ENCODE measurements at places on chromosomes 1 and 21. TPM values are rescaled to one million over a fixed set of nuclear protein-coding genes. Genes with fewer than 3 reads are reported as not detected.

Gene FAM177B
- polyA plus RNA-seq = not detected

Gene KCND3
- polyA plus RNA-seq = 1.7 TPM

DNA sequence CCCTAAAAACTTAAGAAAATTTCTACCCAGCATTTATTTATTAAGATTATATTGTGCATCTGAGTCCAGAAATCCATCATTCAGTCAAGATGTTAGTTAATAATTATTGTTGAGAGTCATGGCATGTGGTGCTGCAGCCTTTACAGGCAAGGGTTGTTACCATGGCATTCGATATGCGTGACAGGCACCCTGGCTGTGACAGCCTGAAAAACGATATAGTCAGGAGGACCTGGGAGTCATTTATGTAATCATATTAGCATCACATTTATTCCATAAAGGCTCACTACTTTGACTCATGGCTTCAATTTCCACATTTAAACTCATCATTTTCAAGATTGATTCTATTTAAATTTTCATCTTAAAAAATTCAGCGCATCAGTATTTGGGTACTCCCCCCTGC is 68.0 kb downstream of the CACHD1 start:
- DNase-seq = no peak

Gene PTPN22
- 0.31 TPM for polyA plus RNA-seq

- DNase-seq = no peak
Measured at GRCh38 chr1:240765732-240766363, 153.9 kb upstream of the GREM2 start.

DNA sequence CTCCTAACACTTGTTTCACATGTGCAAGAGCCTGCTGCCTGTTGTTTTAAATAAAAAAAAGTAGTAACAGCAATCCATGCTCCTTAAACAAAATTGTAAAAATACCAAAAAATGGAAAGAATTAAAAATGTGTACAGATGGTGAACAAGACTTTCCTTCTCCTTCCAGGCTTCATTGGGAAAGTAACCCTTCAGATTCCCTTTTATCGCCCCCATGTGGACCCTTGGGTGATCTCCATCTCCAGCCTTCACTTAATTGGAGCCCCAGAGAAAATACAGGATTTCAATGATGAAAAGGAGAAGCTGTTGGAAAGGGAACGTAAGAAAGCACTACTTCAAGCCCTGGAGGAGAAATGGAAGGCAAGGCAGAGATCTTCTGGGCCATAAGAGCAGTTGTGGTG is 14.2 kb downstream of the VPS13D start:
- DNase-seq = no peak

Gene GRHL3
- polyA plus RNA-seq = 5.6 TPM

Gene OR2L13
- polyA plus RNA-seq = 0.07 TPM

DNA sequence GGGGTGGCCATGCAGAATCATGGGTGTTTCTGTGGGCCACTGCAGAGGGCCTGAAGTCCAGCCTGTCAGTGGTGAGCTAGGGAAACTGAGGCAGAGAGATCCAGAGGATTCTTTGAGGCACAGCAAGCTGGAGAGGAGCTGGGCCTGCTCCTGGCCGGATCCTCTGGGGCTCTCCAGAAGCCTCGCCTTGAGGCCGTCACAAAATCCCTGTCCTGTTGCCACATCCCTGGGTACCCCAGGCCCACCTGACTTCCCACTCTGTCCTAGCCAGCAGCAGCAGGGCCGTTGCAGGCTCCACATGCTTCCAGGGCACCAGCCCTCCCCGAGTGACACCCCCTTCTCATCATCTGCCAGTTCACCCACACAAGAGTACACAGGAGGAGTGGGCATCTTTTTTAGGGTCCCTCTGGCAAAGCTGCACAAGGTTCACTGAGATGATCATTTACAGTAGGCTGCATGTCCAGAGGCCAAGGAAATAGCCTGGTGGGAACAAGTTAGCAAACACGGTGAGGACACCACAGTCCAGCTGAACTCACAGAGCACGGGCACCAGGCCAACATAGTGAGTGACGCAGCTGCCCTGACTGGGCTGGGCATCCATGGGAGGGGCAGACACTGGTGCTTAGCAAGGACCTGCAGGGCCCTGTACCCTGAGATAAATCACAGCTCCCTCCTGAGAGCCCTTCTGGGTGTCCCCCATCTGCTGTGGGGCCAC is 25.1 kb upstream of the TSPEAR start:
- no peak for DNase-seq

Gene BLZF1
- 28.3 TPM for polyA plus RNA-seq

DNA sequence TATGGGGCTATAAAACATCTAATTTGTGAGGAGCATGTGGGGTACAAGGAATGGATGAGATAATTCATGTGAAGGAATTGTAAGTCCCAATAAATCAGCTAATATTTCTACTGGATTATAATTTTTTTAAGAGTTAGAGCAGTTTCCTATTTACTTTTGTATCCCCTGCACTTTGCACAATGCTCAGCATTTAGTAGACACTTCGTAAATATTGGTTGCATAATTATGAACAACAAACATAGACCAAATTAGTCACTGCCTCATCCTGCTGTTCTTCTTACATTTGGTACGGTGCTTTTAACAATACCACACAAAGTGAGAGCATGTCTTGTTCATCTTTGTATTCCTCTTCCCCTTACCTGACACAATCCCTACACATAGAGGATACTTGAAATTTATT is 27.1 kb upstream of the RRP15 start:
- no peak for DNase-seq

- no peak for DNase-seq
Measured at GRCh38 chr1:17008208-17008855, 3.4 kb downstream of the ATP13A2 start.
